ENCODE measurements at places on chromosomes 1 and 21. TPM values are rescaled to one million over a fixed set of nuclear protein-coding genes. Genes with fewer than 3 reads are reported as not detected.

SUSD4 gene
- total RNA-seq = 0.81 TPM

CAPN2 gene
- 208 TPM for total RNA-seq

LZIC gene
- 30.7 TPM for total RNA-seq

UBE2U gene
- not detected for total RNA-seq

PYHIN1 gene
- 4.7 TPM for total RNA-seq

OR2T12 gene
- not detected for total RNA-seq

- DNase-seq = peak; percentile 33
Measured at GRCh38 chr1:15525050-15526020, 1.3 kb upstream of the DNAJC16 start.

DNA sequence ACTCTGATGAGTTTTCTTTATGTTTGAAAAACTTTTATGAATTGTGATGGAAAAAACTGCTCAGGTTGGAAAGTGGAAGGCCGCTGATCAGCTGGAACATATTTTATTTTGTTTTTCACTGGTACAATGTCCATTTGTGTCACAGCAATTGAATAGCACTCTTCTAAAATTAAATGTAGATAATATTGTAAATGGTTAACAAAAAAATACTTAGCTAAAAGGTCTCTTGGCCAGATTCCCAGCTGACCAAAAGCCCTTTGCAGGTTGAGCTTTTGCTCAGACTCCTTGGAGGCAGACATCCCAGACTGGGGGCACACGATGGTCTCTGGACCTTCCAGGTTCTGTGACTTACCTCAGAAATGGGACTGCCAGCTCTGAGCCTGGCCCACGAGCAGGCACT lies 26.3 kb downstream of the SAMD13 start:
- no peak for DNase-seq

GRCh38 chr21:42607102-42607501 lies 46.3 kb upstream of the PDE9A start:
- peak; percentile 6 for DNase-seq

GRCh38 chr21:42234464-42235241 lies 15.7 kb downstream of the ABCG1 start:
- DNase-seq = peak; percentile 88

DNA sequence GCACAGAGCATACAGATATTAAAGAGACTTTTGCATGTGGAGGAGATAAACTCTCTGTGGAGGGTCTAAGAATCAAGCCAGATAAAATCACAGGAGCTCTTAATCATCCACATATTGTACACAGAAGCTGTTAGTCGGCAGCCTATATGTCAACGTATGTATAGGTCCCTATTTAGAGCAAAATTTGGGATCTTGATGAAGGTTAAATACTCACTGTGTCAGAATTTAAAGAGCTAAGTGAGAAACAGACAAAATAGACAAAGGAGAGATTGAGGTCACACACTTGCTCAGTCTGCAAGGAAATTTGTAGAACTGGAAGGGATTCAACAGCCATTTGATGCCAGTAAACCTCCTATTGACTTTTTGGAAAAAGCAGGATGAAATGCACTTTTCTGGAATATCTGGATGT lies 4.1 kb upstream of the IRF2BP2 start:
- no peak for DNase-seq

- DNase-seq = peak; percentile 49
Measured at GRCh38 chr1:172286629-172287076, 133.8 kb upstream of the C1orf105 start.

- DNase-seq = no peak
Measured at GRCh38 chr1:14019461-14019860, 319.5 kb downstream of the PRDM2 start.

DNA sequence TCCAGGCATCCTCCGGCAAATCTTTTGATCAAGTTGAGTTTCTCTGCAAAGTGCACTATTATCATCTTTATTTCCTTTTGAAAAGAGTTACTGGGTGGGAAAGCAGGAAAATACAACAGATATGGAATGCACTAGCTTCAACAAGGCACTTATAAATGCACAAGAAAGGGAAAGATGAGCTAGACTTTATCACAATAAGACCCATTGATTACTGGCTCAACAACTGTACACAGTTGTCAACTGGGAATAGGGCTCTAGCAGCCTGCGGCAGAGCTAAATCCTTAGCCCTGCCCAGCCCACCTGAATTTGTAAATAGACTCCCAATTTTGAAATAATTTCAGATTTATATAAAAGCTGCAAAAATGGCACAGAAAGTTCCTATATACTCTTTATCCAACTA lies 111.4 kb downstream of the CSMD2 start:
- no peak for DNase-seq

DNA sequence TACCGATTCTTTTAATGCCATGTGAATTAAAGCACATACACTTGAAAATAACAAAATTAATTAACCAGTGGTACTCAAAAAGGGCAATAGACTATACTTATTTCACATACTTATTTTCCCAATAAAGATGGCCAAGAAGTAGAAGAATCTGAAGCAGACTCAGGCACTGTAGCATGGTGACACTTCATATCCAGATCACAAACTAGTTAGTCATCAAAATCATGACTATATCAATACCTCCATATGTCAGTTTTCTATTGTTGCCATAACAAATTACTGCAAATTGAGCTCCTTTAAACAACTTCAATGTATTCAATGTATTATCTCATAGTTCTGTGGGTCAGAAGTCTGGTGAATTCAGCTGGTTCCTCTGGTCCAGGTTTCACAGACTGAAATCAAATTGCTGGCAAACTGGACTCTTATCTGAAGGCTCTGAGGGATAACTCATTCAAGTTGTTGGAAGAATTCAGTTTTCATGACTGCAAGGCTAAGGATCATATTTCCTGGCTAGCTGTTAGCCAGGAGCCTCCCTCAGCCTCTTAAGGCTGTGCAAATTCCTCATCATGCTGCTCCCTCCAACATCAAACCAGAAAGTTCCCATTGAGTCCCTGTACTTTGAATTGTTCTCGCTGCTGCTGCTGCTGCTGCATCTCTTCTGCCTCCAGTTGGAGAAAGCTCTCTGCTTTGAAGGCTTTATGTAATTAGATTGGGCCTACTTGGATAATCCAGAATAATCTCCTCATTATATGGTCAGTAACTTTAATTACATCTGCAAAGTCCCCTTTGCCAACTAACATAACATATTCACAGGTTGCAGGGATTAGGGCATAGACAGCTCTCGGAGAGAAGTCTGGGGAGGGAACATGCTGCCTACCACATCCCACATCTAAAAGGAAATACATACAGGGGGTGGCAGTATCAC lies 91.5 kb downstream of the MRPL39 start:
- no peak for DNase-seq

GRCh38 chr1:7207875-7208646 lies 422.8 kb downstream of the CAMTA1 start:
- DNase-seq = no peak

DNA sequence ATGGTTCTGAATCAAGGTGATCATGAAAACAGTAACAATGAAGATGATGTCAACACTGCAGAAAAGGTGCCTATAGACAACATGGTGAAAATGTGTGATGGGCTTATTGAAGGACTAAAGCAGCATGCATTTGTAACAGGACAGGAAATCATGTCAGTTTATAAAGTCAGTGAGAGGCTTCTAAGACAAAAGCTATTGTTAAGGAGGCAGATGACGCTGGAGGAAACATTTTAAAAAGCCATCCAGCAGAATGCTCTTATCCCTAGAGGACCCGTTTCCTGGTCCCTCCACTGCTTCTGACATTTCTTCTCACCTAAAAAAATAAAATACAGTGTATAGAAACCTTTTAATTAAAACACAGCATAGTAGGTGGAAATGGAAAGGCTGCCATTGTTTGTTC lies 40.9 kb downstream of the CYYR1 start:
- no peak for DNase-seq

DNA sequence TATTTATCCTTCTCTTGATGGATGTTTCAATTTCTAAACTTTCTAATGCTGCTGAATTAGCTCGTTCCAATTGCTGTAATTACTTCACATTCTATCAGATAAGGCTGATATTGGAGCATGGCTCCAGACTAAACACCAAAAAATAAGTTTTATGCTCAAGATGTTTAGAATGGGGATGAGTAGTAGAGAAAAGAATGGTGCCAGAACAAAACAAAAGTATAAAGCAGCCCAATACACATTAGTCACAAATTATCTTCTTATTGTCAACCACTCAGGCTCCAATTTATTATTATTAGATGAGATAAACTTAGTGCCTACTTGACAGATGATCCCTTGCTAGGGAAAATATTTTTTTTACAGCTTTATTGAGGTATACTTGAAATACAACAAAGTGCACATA lies 21.8 kb downstream of the ATPAF1 start:
- no peak for DNase-seq

- no peak for DNase-seq
Measured at GRCh38 chr1:86714159-86714558, 9.8 kb downstream of the SH3GLB1 start.

DNA sequence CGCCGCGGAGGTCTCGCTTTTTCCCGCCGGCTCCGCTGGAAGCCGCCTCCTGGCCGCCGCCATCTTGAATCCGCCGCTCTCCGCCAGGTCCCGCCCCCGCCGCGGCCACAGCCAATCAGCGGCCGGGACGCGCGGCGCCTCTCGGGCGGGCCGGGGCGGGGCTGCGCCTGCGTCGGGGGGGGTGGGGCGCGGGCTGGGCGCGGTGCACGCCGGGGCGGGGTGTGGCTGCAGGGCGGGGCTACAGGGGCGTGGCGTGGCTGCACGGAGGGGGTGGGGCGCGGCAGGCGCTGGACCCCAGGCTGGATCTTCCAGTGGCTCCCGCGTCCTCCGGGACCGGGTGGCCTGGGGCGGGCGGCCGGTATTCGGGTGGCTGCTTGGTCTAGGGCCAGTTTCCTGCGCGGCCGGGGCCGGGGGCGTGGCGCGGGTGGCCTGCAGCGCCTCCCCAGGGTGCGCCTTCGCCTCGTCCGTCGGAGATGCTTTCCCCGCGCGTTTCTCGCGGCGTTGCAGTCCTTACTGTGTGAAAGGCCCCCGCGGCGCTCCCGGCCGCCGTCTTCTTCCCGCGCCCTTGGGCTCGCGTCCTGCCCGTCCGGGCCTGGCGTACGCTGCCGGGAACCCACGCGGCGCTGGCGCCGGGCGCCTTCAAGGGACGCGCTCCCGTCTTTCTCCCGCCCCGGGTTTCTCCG lies 575 bp downstream of the PCNT start:
- peak; percentile 95 for DNase-seq

DNA sequence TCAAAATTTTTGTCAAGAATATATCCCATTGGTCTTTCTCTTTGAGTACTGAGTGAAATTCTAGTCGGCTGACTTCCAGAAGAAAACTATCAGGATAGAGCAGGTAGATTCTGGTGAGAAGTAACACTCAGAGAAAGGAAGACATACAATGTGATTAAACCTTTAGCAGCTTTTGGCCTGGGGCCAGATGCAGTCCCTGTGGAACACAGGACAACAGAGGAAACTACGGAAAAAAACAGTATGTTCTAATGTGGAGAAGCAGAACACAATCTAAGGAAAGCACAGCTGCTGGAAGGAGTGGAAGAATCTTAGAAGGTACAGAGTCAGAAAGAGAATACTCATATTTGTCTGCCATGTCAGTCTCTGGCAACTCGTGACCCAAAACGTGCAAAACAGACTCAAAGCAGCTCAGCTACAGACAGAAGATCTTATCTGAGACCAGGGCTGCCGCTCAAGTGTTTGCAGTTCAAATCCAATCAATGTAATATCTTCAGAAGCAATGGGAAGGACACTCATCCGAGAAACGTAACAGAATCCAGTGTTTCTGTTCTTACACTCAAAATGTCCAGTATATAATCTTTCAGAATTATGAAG lies 283.8 kb downstream of the MRPL39 start:
- DNase-seq = no peak
